ENCODE measurements at places on chromosomes 1 and 21.
A peak's percentile ranks its signal among the peaks of the same experiment; 100 is the strongest.

- DNase-seq: no peak
Observed at GRCh38 chr21:36803051-36803645, 104.2 kb downstream of the SIM2 start.

- peak; percentile 44 for DNase-seq
Observed at GRCh38 chr1:22053861-22054770, 1.6 kb downstream of the CDC42 start.

GRCh38 chr21:35448876-35449599 is 399.9 kb upstream of the RUNX1 start:
- DNase-seq: no peak

- no peak for DNase-seq
Observed at GRCh38 chr1:18537386-18538306, 56.9 kb downstream of the KLHDC7A start.

- DNase-seq: no peak
Observed at GRCh38 chr1:188903241-188903640, 1574.4 kb downstream of the BRINP3 start.

- DNase-seq: peak; percentile 53
Observed at GRCh38 chr1:61742620-61743430, 545 bp downstream of the PATJ start.

Measured in hematopoietic multipotent progenitor cell treated with erythropoietin and hydrocortisone succinate and interleukin-3 and kit ligand, for 4 days (in vitro differentiated cells).